ENCODE measurements at places on chromosomes 5 and 9.

- no peak for DNase-seq
Observed at GRCh38 chr5:140641716-140642115, 2.5 kb downstream of the TMCO6 start.

GRCh38 chr9:120740132-120740531, 25.9 kb upstream of the MEGF9 start:
- DNase-seq = no peak

DNA sequence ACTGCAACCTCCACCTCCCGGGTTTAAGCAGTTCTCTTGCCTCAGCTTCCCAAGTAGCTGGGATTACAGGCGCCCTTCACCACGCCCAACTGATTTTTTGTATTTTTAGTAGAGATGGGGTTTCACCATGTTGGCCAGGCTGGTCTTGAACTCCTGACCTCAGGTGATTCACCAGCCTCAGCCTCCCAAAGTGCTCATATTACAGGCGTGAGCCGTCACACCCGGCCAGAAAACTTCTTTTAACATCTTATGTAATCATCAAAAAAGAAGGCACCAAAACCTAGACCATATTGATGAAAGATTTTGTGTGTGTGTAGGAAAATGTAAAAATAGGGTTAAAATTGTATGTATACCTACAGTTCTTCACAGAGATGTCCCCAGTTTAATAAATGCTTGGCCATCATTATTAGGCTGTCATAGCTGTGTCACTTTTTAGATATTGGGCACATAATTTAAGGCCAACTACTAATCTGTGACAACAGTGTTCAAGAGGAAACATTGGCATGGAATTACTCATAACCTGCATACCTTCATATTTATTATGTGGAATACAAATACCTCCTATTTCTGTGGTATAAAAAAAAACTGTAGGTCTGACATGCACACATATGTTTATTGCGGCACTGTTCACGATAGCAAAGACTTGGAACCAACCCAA, 44.4 kb downstream of the RAD50 start:
- no peak for DNase-seq

DNA sequence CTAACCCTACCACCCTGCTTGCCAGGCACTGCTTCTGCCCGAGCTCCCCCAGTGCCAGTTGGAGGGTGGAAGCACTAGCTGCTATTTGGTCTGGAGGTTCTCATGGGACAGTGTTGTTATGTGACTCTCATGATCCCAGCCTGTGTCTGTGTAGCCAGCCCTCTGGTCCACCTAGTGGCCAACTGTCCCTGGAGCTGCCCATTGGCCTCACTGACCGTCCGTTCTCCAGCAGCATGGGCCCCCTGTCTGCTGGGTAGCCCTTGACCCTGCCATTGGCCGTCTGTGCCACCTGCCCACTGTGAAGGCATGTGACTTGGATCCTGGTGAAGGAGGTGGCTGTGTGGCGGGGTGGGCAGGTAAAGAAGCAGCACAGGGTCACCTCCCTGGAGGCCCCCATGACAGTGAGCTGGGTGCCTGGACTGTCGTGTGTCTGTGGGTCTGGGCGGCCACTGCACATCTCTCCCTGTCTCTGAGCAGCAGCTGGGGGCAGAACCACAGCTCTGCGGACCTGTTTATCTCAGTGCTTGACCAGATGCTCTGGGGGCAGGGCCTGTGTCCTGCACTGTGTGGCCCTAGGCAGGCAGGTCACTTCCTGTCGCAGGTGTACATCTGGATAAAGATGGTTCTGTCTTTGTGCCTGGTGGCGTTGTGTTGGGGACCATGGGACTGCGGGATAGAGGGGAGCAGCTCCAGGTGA, 11.4 kb downstream of the PHF2 start:
- no peak for DNase-seq

DNA sequence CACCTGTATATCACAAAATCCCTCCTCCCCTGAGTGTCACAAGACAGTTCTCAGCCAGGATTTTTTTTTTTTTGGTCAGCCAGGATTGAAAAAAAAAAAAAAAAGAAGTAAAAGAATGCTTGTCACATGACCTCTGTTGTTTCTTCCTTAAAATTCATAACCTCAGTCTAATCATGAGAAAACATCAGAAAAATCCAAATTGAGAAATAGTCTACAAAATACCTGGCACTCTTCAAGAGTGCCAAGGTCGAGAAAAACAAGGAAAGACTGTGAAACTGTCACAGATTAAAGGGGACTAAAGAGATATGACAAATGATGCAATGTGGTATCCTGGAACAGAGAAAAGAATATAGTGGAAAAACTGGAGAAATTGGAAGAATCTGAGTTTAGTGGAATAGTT, 58.5 kb upstream of the SUB1 start:
- DNase-seq = no peak

DNA sequence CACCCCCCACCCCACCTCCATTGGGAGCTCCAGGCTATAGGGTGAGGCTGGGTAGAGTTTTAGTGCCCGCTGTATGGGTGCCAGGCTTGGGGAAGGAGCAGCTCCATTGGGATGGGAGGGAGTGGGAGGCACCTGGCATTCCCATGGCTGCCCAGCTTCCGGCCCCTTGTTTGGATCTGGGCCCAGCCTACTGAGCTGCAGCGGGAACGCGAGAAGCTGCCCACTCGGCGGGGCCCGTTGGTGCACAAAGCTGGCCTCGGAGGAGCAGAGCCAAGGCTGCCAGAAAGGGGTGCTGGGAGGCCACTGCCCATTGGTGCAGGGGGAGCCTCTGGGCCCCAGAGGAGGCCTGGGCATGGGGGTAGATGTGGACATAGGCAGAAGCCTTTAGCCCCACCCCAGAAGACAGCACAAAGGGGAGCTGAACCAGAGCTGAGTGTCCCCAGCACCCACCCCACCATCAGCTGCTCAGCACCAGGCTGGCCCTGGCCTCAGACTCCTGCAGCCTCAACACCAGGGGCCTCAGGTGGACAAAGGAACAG, 4.4 kb downstream of the LCN9 start:
- no peak for DNase-seq

DNA sequence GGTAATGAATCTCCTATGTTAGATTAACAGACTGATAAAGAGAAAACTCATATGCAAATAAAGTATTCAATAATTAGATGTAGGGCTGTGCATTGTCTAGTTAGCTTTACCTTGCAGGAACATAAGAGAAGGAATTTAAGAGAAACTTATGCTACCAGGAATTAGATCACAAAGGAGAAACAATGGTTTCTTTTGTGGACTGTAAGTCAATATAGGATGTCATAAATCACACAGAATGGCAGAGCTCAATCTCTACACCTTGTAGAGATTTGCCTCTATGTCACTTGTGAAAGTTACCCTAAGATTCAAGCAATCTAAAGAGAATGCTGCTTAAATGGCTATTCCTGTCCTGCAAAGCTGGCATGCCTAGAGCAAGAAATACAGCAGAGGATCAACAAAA, 26.0 kb downstream of the SLCO4C1 start:
- no peak for DNase-seq

- DNase-seq = no peak
Observed at GRCh38 chr5:17880869-17881268, 246.6 kb downstream of the TAF11L14 start.

DNA sequence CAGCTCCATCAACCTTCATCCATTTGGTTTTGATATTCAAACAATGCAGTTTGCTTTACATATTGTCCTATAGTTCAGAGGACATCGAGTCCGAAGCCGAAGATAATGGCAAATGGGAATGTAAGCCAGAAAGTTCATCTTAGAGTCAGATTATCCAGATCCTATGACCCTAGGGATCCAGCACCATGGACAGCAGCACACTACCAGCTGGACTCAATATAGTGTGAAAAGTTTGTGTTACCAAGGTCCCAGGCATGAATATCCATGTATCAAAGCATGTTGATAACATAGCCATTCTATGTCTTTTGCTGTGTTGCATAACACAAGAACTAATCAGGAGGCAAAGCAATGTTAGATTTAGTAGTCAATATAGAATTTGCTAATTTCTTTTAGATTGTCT, 46.3 kb downstream of the FSTL4 start:
- DNase-seq = no peak

GRCh38 chr5:168796593-168797580, 217.7 kb upstream of the PANK3 start:
- DNase-seq = no peak

DNA sequence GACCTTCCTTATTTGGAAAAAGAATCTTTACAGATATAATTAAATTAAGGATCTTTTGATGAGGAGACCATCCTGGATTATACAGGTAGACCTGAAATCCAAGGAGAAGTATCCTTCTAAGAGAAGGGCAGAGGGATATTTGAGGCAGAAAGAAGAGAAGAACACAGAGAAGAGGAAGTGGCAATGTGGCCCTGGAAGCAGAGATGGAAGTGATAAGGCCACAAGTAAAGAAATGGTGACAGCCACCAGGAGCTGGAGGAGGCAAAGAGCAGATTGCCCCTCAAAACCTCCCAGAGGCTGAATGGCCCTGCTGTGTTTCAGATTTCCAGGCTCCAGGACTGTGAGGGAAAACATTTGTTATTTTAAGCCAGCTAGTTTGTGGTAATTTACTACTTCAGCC, 93.0 kb upstream of the ANKRD55 start:
- no peak for DNase-seq

GRCh38 chr9:95509851-95510708, 6.7 kb downstream of the PTCH1 start:
- DNase-seq = no peak

DNA sequence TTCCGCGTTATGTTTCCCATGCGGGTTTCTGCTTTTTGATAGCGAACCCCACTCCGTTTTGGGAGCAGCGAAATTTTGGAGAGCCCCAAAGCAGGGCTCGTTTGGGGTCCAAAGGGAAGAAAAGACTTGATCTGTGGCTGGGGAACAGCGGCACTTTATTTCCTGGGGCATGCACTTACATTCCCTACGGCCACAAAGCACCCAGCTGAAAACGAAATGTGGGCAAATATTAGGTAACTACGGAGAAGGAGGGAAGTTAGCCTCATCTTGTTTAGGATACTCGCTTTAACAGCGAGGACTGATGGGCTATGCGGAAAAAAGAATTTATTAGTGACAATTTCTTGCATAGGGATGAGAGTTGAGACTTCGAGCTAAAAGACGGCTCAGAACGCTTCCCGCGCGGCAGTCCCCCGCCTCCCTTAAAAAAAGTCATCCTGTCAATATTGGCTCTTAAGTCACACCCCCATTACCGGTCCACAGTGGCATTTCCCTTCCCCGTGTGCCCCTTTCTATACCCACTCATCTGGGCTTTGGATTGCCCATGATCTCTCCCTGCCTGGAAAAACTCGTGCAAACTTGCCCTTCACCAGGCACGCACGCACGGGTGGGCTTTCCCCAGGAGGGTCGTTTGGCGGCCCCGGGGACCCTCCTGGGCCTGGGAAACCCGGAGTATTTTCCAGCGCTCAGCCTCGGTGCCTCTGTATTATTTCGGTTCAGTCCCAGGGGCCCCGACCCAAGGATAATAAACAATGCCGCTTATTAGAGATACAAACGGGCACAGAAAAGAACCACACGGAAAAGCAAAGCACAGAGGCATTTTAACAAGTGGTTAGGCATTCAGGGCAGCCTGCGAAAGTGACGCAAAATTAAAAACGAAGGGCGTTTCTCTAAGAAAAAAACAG, 35.8 kb upstream of the NFIB start:
- DNase-seq = no peak

All from stimulated activated CD4-positive, alpha-beta T cell treated with anti-CD3 and anti-CD28 coated beads, Interleukin-1b, Interleukin-23, amount 100 ng/mL, for 1 hour (primary cell).